ENCODE measurements at places on chromosomes 16 and 17.

DNA sequence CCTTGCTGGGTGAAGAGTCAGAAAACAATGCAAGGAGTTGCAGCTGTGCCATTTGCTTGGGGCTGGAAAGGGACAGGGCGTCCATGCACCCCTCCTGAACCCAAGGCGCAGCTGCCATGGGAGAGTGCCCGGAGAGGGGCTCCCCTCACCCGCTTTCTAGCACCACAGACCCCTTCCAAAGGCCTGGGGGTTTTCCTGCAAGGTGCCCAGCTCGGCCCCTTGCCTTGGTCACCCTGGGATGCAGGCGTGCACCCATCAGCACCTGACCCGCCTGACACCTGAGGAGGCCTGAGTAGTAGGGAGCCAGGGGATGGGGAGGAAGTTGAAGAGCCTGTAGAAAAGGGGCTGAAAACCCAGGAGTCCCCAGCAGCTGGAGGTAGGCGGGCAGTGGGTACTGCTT, 30.3 kb downstream of the TMEM186 start:
- no peak for DNase-seq

DNA sequence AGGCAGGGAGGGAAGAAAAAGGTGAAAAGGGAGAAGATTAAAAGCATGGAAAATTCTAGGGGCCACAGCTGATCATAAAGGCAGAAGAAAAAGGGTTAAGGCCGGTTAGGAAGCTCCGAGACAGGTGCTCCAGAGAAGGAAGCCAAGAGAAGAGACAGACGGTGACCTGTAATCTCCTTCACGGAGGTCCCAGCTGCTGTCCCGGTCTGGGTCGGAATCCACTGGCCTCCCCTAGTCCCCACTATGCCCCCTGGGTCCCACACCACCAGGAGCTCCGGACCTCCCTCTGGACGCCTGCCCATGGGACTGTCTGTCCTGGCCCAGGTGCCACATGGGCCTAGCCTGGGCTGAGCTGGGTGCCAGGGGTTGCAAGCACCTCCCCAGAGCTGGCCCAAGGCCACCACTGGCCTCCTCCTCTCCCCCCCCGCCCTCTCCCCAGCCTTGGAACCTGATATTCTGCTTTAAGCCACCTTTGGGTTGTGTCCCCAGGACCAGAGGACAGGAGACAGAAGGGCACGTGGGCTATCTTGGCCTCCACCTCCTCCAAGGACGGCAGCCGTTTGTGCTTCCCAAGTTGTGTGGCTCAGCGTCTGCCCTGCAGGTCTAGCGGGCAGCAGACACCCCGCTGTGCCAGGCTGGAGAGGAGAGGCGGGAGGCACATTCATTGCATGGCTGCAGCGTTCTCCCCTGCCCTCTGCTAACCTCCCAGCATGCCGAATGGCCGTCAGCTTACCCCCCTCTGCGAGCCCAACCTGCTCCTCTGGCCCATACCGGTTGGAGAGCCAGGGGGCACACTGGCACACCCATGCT, 102.4 kb downstream of the ENGASE start:
- DNase-seq, result no peak

DNA sequence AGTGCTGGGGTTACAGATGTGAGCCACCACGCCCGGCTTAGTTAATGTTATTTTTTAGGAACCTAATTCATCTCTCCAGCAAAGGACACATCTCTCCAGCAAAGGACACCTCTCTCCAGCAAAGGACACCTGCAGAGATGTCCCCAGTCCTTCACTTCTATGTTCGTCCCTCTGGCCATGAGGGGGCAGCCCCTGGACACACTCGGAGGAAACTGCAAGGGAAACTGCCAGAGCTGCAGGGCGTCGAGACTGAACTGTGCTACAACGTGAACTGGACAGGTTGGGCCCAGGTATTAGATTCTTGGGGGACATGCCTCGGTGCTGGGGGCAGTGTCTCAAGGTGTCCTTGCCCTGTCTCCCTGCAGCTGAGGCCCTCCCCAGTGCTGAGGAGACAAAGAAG, 4.7 kb downstream of the PFAS start:
- no peak for DNase-seq

- DNase-seq, result no peak
Observed at GRCh38 chr17:57524839-57525568, 220.1 kb downstream of the CCDC182 start.

DNA sequence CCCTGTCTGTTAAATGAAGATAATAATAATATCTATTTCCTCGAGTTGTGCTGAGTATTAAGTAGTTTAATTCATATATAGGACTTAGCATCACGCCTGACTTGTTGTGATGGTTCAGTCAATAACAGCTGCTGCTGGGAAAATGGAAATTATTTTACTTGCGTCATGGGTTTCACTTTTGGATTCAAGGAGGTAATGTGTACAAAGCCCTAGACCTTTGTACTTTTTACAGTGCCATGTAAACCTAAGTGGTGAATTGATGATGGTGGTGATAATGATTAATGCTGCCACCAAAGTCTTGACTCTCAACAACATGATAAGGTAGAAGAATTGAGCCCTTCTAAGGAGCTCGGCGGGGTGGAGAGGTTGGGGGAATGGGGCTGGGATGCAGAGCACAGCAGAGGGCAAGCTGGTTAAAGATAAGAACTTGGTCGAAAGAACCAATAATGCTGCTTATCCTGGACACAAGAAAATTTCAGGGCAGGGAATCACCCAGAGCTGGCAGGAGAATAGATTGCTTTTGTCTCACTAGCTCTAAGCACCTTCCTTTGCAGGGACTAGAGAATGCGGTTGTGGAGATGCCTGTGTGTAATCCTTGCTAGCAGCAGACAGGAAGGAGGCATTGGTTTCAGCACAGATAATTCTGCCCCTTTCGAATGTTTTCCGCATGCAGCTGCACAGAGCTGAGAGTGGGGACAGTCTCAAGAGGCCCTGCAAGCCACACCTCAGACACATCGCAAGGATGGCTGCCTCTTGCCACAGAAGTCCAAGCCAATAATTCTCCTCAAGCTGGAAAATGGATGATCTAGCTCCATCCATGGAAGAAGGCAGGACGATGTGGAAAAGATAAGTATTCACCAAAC, 187.1 kb downstream of the TMEM114 start:
- no peak for DNase-seq

GRCh38 chr16:24543949-24544348, 4.6 kb downstream of the RBBP6 start:
- no peak for DNase-seq

GRCh38 chr17:43753493-43754129, 5.0 kb downstream of the SOST start:
- no peak for DNase-seq

DNA sequence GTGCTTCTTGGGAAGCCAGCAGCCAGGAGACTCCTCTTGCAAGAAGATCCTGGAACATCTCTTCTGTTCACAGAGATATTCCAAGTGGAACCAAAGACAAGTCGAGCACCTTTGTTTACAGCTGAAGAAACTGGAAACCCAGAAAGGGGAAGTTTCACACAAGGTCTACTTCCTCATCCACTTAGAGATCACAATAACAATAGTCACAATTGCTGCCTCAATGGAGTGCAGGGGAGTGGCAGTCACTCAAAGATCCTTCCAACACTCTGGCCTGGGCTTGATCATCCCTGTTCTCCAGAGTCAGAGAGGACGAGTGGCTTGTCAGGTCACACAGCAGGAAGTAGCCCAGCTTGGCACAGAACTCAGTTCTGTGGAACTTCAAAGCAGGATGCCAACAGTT, 46.9 kb upstream of the SIAH1 start:
- no peak for DNase-seq

DNA sequence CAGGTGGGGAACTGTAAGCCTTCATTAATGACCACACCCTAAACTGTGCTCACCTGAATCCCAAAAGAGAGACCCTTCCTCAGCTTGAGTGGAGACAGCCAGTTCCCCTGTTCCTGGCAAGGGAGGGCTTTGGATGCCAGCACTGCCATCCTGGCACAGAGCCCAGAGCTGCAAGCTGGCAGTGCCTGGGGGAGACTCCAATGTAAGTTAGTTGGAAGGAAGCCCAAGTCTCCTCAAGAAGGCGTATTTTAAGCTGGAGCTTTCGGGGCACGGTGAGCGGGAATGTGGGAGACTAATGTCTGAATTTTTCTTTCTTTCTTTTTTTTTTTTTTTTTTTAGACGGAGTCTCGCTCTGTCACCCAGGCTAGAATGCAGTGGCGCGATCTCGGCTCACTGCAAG, 4.7 kb downstream of the CDC42EP4 start:
- no peak for DNase-seq

DNA sequence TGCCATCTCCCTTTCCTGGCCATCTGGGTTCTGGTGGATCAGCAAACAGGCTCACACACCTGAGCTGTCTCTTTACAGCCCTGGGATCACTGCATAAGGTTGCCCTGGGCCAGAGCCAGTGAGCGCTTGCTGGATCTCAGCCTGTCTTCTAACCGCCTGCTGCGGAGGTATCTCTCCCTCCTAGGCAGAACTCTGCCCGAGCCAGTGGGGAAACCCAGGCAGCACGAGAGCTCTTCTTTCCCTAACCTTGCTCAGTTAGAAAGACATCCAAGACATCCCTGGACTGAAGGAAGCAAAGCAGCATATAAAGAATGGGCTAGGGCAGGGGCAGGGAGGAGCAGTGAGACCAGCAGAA, 6.4 kb downstream of the HAS3 start:
- DNase-seq, result no peak

DNA sequence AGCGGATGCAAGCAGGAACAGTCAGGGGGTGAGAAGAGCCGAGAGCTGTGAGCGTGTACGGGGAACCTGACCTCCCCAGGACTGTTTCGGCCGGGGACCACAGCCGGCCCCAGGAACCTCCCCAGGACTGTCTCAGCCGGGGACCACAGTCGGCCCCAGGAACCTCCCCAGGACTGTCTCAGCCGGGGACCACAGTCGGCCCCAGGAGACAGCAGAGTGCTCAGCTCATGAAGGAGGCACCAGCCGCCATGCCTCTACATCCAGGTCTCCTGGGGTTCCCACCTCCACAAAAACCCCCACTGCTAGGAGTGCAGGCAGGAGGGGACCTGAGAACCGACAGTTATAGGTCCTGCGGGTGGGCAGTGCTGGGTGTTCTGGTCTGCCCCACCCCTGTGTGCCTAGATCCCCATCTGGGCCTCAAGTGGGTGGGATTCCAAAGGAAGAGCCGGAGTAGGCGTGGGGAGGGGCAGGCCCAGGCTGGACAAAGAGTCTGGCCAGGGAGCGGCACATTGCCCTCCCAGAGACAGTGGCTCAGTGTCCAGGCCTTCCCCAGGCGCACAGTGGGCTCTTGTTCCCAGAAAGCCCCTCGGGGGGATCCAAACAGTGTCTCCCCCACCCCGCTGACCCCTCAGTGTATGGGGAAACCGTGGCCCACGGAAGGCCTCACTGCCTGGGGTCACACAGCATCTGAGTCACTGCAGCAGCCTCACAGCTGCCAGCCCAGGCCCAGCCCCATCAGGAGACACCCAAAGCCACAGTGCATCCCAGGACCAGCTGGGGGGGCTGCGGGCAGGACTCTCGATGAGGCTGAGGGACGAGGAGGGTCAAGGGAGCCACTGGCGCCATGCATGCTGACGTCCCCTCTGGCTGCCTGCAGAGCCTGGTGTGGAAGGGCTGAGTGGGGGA, 4.3 kb downstream of the RHBDF1 start:
- no peak for DNase-seq

GRCh38 chr16:51607201-51607651, 456.2 kb upstream of the SALL1 start:
- no peak for DNase-seq

DNA sequence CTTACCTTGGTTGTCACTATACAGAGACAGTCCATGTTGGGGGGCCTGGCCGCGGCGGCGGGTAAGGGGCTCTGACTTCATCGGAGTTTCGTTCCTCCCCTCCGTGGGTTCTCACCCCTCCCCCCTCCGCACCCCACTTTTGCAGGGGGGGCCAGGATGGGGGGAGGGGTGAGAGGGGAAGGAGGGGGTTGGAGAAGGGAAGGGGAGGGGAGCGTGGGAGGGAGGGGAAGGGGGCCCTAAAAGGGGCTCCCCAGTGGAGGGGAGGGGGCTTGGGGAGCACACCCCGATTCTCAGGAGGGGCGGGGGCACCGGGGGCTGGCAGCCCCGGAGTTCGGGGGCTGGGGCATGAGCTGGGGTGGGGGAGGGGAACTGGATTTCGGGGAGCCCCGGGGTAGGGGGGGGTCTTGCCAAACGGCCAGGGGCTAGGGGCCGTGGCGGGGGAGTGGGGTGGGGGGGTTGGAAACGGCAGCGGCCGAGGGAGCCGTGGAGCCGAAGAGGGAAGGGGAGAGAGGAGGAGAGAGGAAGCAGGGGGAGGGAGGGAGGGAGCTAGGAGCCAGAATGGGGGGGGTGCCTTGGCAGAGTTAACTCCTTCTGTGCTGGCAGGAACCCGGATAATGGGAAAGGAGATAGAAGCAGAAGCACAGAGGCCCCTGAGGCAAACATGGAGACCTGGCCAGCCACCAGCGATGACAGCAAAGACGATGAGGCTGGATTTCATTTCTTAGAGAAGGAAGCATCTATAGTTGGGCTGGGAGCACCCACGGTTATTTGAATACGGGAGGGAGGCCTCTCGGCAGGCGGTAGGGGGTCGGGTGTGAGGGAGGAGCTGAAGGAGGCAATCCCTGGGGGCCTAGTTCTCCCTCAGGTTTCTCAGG, 2.3 kb downstream of the DLG4 start:
- DNase-seq, result no peak

- DNase-seq, result peak; percentile 47
Observed at GRCh38 chr16:2033057-2033908, 6.6 kb downstream of the NHERF2 start.

DNA sequence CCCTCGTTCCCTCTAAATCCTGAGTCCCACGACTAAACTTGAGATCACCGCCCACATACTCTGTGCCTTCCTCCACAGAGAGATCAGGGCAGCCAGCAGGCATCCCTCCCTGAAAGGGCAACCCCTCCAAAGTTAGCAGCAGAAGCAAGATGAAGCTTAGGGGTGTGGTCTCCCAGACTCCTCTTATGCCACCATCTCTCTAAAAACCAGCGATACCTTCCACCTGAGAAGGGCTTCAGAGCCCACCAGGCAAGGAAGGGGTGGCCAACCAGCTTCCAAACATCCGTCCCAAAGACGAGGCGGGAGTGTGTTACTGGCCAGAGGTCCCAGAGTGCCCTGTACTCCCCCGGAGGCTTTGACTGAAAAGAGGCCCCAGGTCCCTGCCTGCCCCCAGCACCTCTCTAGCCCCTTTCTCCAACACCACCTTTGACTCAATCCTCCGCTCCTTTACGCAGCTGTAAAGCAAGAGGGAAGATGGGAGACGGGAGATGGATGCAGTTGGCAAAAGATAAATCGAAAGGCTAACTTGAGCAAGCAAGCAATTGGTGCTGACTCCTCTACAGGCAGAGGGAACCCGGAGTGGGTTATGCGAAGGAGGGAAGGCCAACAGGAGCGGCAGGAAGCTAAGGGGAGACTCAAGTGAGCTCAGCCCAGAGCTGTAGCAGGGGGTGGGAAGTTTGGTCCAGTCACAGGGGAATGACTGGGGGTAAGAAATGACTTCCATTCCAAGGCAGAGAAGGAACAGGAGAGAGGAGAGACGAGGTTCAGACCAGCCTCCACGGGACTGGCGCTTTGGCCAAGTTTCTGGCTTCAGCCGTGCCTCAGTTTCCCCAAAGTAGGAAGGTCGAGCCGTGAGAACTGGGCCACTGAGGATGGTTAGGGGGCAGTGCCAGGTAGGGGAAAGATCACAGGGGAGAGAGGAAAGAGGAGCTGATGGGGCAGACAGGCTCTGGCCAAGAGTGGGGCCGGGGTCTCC, 1.0 kb downstream of the ST3GAL2 start:
- DNase-seq, result no peak

All from amniotic stem cell (primary cell).